ENCODE measurements at places on chromosomes 5 and 9.

- DNase-seq = no peak
Observed at GRCh38 chr5:156826150-156826549, 23.9 kb upstream of the PPP1R2B start.

GRCh38 chr5:134992148-134992547 lies 24.4 kb downstream of the CATSPER3 start:
- no peak for DNase-seq

GRCh38 chr5:142934051-142934762 lies 164.0 kb downstream of the ARHGAP26 start:
- no peak for DNase-seq

DNA sequence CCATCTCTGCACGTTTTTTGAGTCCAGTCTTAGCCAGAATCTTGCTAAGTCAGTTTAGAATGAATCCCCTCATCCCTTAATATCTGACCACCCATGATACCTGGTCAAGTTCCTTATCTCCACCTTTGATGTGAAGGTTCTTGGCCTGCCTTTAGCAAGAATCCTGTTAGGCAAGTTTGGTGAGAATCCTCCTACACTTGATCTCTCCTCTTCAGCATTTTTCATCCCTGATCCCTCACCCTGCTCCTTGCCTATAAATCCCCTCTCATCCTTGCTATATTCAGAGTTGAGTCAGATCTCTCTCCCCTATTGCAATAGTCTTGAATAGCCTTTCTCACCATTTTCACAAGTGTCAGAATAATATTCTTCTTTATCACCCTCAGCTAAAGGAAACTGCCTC lies 31.0 kb downstream of the SMIM23 start:
- DNase-seq = no peak

DNA sequence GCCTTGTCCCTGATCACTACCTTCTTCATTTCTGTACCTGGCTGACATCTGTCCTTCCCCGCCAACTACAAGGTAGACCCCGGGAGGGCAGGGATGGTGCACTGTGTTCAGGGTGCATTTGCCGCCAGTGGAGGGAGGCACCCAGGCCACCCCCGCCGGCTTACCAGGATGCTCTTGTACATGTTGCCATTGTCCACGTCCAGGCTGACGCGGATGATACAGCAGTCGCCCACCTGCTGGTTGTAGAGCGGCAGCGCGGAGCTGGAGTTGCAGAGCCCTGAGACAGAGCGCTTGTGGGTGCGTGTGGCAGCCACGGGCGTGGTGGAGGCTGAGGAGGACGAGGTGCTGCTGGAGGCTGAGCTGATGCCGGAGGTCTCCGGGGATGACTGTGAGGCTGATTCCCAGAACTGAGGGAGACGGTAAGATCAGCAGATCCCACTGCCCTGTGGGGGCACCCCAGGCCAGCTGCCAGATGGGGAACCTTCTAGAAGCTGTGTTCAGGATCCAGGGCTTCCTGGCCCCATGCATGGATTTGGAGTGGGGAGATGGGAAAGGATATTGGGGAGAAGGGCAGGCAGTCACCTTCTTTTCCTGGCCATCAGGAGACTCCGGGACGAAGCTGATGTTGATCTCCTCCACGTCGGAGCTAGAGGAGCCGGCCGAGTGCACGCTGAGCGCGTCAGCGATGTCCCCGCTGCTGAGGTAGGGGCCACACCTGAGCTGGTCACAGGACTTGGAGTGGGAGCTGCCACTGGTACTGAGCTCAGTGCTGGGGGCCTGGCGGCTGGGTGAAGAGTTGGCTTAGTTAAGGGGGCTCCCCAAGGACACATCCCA lies 19.5 kb downstream of the RALGDS start:
- no peak for DNase-seq

DNA sequence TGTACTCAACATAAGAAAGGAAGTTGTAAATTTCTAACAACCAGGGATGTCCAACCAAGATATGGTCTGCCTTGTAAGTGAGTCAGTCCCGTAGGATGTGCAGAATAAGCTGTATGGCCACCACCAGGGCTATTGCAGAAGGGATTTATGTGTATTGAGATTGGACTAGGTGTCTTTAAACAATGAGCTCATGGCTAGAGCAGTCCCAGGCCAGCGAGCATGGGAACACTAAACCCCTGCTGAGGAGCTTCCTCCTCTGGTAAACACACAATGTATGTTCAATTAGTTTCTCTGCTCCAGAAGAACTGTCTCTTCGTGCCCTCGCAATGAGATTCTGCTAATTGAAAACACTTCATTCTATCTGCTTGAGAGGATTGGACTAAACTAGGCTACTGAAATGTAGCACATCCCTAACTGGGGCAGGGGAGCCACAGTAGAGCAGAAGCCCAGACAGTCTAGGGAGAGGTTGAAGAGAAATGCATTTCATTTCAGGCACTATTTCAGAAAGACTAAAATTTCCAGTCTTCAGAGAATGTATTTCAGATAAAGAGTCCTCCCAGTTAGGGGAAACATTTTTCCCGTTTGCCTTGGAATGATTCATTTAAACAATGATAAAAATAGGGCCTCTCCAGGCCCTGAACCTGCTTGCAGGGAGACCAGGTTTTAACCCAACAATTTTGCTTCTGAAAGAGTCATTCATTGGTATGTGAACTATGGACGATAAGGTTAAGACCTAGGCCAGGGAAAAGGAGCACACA lies 154.7 kb downstream of the FAM114A2 start:
- no peak for DNase-seq

DNA sequence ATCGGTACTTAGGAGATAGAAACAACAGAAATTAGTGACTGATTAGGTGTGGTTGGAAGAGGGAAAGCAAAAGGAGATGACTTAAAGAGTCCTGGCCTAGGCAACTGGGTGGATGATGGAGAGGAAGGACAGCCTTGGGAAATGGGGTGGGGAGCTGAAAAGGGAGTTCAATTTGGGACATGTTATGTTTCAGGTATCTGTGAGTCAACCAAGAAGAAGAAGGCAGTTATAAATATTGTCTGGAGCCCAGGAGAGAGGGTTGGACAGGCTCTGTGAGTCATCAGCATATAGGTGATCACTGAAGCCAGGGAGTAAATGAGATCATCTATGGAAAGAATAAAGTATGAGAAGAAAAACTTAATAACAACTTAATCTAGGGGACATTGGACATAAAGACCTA lies 357.7 kb downstream of the NPR3 start:
- DNase-seq = no peak

- DNase-seq = no peak
Observed at GRCh38 chr5:67805666-67806348, 409.7 kb upstream of the PIK3R1 start.

DNA sequence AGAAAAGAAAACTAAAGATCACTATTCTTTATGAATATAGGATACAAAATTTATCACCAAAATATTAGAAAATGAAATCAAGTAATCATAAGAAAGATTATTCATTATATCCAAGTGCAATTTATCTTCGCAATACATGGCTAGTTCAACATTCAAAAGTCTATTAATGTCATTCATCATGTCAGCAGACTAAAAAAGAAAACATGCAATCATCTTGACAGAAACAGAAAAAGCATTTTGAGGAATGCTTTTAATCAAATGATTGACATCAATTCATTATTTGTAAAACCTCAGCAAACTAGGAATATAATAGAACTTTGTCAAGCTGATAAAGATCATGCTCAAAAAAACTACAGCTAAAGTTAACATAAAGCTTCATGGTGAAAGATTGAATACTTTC lies 40.7 kb downstream of the ATPSCKMT start:
- no peak for DNase-seq

- DNase-seq = no peak
Observed at GRCh38 chr9:68860419-68860818, 153.5 kb downstream of the PRKACG start.

- DNase-seq = no peak
Observed at GRCh38 chr9:19465586-19466279, 56.9 kb downstream of the ACER2 start.

- DNase-seq = no peak
Observed at GRCh38 chr9:136837146-136837855, 5.0 kb upstream of the AJM1 start.

DNA sequence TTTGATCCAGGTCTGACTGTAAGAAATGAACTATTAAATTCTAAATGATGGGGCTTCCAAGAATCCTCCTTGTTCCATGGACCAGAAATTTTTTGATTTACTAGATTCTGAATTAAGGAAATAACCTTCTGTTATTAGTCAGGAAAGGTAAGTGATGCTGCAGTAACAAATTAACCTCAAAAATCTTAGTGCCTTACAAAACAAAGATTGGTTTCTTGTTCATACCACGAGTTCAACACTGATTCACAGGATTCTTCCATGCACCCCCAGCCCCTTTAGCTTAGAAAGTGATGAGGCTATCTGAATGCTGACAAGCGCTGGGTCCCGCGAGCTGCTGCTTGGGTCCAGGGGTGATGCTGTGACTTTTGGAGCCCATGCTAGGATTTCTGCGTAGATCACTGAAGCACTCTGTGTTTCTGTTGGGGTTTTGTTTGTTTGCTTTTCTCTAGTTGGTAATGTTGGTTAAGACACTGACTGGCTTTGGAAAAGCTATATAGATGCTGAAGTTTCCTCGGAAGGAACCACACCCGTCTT lies 52.3 kb downstream of the COL15A1 start:
- no peak for DNase-seq

DNA sequence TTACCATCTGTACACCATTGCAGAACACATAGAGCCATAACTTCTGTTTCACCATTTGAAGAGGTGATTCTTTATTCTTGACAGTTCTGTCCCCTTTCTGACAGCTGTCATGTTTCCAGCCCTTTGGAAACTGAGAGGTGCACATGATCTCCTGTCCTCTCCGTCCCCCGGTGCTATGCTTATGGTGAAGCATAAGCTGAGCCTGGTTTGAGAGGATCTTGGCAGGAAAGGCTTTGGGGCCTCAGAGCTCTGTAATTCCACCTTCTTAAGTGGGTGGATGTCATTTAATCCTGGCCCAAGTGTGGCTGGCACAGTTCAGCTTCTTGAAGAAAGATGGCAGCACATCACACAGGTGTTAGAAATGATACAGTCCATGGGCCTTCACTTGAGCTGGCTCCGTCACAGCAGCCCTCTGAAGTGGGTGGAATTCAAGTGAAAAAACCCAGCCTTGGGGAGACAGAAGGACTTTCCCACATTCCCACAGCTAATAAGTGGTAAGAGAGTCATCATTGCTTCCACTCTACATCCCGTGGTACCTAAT lies 30.7 kb upstream of the GRPEL2 start:
- no peak for DNase-seq

GRCh38 chr5:169095410-169095960 lies 205.5 kb downstream of the SLIT3 start:
- DNase-seq = no peak

DNA sequence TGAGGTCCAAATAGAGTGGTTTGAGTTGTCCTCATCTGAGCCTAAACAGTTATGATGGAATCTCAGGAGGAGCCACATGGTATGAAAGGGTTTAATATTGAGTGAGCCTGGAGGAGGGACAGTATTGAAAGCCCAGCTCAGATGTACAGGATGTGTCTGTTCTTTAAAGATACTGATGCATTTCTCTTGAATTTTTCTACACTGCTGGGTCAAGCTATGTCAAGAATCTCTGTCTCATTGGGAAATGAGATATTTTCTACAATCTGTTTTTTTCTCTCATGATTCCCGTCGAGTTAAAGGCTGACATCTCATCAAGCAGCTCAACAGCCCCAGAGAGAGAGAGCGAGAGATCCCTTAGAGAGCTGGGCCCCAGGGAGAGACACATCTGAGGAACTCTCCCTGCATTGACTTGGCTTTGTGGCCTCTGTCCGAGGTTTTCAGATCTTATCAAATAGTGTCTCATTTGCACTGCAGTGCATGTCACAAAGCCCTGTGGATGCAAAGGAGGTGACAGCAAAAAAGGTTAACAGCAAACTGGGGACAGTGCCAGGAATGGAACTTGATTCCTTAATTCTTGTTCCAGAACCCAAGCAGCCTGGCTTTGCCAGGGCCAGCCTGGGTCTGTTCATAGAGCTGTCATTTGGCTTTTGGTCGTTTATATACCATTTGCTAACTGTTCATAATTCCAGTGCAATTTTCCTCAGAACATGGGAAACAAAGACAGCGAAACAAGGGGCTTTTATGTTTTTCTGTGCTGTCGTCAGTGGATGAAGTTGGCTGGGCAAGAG lies 19.0 kb upstream of the ACTBL2 start:
- DNase-seq = no peak

DNA sequence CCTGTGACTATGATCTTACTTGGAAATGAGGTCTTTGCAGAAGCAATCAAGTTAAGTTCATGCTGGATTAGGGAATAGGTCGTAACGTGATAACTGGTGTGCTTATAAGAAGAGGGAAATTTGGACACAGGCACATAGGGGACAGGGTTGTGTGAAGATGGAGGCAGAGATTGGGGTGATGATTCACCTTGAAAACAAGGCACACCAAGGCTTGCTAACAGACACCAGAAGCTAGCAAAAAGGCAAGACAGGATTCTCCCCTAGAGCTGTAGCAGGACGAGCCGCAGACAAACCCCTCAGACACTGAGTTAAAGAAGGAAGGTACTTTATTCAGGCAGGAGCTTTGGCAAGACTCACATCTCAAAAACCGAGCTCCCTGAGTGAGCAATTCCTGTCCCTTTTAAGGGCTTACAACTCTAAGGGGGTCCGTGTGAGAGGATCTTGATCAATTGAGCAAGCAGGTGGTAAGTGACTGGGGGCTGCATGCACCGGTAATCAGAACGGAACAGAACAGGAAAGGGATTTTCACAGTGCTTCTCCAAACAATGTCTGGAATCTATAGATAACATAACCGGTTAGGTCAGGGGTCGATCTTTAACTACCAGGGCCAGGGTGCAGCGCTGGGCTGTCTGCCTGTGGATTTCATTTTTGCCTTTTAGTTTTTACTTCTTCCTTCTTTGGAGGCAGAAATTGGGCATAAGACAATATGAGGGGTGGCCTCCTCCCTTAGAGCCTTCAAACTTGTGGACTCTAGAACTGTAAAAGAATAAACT lies 57.5 kb upstream of the S1PR3 start:
- DNase-seq = no peak

- no peak for DNase-seq
Observed at GRCh38 chr5:137822158-137822764, 45.4 kb upstream of the MYOT start.

DNA sequence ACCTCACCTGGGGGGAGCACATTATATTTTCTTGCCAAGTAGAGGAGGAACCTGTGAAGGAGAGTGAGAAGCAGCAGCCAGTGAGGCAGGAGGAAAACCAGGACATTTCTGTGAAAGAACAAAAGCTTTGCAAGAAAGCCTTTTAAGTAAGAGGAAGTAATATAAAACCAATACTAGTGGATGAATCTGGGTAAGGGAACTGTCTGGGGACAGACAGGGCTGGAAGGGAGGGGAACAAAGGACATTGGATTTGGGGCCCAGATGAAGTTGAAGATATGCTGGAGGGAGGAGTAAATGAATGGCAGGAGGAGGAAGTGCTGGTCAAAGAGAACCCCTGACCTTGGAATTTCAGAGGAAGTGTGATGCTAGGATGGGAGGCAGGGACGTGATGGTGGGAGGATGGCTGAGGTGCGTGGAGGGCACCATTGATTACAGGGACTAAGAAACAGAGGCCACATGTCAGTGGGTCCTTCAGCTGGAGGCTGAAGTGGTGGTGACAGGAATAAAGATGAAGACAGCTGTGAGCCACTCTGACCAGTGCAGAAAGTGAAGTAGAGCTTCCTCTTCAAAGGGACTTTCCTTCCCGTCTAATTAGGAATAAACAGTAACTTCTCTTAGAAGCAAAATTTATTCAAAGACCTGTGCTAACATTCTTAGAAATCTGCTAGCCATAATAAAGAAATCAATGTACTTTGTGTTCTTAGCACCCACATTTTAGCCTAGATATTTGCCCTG lies 43.5 kb upstream of the FABP6 start:
- no peak for DNase-seq
